ENCODE measurements at places on chromosomes 1 and 21.

GRCh38 chr1:218468711-218469110 lies 123.6 kb downstream of the TGFB2 start:
- no peak for DNase-seq

GRCh38 chr21:31501926-31502325 lies 157.6 kb upstream of the SOD1 start:
- DNase-seq: no peak

GRCh38 chr1:28437264-28437923 lies 67.9 kb downstream of the PHACTR4 start:
- DNase-seq: no peak

GRCh38 chr1:94622757-94623156 lies 81.2 kb upstream of the F3 start:
- no peak for DNase-seq

GRCh38 chr1:21594501-21594900 lies 74.7 kb downstream of the RAP1GAP start:
- DNase-seq: no peak

DNA sequence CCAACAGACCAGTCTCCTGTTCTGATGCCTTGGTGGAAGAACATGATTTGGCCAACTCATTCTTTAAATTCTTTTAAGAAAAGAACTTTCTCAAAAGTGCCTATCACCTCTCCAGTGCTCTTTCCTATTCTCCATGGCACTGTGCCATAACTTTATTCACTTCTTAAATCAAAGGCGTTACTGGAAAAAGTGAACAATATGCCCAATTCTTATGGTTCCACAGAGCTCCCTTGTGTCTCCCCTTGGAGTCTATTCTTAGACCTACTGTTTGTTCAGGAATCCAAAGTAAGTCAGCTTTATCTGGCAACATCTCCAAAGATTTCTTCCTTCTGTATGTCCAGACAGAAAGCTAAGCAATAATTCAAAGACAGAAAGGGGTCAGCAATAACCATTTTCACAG lies 111.9 kb upstream of the MAGI3 start:
- no peak for DNase-seq
